ENCODE measurements at places on chromosomes 11 and 22.

- DNase-seq: no peak
Observed at GRCh38 chr11:72037554-72038311, 39.0 kb downstream of the IL18BP start.

DNA sequence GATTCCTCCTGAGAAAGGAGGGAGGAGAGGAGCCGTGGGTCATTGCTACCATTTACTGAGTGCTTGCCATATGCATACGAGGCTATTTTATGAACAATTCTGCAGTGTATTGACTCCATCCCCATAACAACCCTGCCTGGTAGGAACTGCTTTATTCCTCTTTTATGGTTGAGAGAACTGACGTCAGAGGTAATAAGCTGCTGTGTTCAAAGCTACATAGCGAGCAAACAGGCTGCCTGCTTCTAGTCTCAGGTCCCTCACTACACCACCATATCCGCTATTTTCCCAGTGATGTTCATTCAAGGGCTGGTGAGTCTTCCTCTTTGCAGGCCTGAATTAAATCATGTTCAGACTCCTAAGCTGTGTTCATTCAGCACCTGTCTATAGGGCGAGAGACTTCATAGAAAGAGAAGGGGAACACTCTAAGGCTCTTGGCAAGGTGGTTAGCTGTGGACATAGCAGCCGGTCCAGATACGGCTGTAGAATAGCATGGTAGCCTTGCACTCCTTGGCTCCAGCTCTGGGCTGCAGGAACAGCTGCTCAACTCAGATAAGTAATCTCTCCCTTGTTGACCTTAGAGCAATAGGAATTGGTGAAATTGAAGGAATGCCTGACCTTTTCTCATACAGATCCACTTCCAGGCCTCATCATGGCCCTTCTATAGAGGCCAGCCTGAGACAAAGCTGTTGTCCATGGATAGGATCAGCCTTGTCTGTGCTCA, 82.6 kb downstream of the MICAL2 start:
- no peak for DNase-seq

DNA sequence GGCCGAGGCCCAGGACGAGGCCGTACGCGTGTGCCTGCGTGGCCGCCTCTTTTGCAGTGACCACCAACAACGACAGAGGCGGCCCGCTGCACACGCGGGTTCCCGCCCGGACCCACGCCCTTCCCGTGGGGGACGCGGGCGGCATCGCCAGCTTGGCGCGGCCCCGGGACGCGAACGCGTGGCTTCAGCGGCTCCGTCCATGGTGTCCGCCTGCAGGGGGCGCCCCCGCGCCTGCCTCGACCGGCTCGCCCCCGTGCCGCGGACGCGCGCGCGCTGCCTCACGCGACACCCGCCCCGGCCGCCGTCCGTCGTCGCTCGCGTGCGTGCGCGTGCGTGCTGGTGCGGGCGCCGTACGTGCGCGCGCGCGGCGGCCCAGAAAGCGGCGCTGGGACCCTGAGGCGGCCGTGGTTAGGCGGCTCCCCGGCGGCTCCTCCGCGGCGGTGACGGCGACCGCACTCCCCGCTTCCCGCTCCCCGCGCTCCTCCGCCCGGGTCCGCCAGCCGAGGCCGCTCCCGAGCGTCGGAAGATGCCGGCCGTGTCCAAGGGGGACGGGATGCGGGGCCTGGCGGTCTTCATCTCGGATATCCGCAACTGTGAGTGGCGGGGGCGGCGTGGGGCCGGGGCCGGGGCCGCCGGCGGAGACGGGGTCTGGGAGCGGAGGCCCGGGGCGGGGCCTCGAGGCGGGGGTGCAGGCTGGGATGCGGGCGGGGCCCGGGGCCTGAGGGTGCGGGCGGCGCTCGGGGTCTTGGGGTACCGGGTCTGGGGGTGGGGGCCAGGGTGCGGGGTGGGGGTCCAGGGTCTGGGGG, at the start of gene AP2A2:
Gene AP2A2, plus strand, starts transcription at position 375 of the 806 bp plus-strand sequence. Its CDS starts 152 bp downstream, at position 527.
- peak; percentile 95 for DNase-seq

- no peak for DNase-seq
Observed at GRCh38 chr22:36422287-36423014, 34.7 kb upstream of the MYH9 start.

- no peak for DNase-seq
Observed at GRCh38 chr11:100930185-100930778, 199.3 kb downstream of the PGR start.

GRCh38 chr11:43830928-43831440, 49.6 kb upstream of the ALKBH3 start:
- DNase-seq: peak; percentile 37

DNA sequence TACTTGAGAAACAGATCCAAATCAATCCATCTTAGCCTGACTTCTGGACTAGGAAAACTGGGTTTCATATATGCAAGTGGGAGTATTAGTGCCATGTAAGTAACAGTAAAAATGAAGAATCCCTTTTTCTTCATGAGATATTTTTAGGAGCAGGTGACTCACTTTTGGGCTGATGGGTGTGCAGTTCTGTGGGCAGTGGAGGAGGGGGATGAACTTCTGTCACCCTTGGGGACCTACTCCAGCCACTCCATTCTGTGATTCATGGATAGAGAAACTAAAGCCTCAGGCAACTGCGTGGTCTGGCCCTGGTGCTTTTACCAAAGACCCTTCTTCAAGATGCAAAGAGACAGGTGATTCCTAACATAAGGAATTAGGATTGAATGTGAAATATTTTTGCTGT, 208.6 kb upstream of the NARS2 start:
- DNase-seq: no peak

DNA sequence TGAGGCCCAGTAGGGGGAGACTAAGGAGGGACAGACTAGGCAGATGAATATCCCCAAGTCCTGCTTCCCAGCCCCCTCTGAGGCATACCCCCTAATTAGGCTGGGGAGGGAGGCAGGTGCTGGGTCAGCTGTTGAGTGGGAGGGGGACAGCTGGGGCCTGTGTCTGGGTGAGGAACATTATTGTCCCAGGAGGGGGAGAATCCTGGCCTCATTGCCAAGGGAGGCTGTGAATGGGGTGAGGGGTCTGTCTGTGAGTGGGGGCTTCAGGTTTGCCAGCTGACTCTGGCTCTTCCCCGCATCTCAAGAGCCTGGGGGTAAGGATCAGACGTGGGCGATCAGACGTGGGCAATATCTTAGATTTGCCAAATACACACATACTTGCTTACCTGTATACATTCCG, 2.1 kb downstream of the INPPL1 start:
- no peak for DNase-seq

GRCh38 chr11:9380773-9381172, 3.7 kb upstream of the IPO7 start:
- no peak for DNase-seq

DNA sequence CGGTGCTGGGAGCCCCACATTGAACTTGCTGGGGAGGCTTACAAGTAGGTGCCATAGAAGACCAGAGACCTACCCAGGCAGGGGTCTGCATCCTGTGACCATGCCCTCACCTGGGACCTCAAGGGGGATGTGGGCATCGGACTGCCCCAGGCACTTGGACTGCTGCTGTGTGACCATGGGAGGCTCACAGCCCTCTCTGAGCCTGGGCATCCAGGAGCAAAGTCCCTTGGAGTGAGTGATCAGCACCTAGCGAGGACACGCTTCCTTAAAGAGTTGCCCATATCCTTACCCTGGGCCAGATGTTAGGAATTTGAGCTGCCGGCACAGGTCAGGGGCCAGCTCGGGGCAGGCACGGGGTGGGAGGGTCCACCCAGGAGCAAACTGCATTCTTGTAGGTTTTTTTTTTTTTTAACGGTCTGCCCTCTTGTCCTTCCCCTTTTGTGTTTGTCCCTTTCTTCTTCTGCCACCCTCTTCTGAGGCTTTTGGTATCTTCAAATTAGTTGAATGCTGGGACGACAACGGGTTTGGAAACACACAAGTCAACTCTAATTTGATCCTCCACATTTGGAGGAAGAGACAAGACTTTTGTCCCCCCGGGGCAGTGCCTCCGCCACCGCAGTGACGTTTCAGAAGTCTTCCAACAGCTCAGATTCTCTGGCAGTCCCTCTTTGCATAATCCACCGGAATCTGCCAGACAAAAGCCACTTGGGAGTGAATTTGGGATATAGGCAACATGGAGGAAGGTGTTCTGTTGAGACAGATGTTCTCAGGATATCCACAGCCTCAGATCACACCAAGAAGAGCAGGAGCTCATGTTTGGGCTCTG, 46.1 kb upstream of the LINC01488 start:
- no peak for DNase-seq
